ENCODE measurements at places on chromosomes 1 and 21.

GRCh38 chr1:56627019-56627635 lies 18.0 kb upstream of the PRKAA2 start:
- no peak for DNase-seq

- no peak for DNase-seq
Observed at GRCh38 chr1:210321552-210321951, 7.2 kb upstream of the HHAT start.

- DNase-seq = peak; percentile 72
Observed at GRCh38 chr1:193537266-193538002, 351.0 kb upstream of the B3GALT2 start.

DNA sequence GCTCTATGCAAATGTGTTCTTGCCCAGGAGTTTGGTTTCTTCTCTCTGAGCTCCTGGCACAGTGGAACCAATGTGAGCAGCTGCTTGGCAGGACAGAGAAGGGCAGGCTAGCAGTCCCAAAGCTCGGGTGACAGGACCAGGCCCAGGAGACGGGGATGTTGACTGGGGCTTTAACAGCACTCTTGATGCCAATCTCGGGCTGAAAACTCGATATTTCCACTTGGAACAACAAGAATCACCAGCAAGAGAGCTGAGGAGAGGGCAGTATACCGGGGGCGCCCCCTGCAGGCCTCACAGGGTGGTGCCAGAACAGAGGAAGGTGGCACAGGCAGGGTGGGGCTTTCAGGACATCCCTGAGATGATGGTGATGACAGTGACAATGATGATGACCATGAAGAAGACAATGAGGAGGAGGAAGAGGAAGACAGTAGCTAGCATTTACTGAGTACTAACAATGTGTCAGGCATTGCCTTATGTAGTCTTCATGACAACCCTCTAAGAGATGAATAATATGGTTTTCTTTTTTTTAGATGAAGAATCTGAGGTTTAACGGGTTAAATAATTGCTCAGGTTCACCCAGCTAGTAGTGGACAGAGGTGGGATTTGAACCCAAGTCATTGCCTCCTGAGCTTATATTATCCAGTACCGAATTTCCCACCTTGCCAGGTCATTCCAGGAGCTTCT lies 2.7 kb upstream of the KCNJ9 start:
- peak; percentile 80 for DNase-seq

DNA sequence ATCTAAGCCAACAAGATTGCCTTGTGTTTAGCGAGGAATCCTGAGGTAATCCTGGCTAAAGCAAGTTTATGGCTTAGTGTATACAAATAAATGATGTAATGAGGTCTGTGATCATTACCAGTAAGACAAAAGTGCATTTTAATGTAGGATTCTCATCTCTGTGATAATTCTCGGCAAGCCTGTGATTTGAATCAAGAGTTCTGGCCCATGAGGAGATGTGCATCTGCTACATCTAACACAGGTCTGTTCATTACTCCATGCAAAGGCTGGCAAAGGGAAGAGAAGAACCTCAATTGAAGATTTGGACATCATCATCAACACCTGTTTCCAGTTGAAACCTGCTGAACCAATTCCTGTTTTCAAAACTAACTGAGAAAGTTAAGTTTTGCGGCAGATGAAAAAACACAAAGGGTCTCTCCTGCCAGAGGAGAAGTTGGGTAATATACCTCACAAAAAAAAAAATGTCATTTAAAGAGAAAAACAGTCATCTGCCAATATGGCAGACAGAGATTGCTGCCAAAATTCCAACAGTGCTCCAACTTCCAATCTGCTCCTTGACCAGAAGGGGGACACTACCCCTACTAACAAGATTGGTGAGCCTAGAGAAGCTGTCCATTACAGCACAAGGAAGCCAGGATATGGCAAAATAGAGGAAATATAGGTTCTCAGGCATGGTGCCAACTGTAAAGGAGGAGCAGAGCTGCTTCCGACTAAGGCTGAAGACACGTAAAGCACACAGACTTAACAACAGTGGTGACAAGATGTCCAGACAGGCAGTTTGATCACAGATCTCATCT lies 453.7 kb downstream of the TTLL7 start:
- DNase-seq = no peak

DNA sequence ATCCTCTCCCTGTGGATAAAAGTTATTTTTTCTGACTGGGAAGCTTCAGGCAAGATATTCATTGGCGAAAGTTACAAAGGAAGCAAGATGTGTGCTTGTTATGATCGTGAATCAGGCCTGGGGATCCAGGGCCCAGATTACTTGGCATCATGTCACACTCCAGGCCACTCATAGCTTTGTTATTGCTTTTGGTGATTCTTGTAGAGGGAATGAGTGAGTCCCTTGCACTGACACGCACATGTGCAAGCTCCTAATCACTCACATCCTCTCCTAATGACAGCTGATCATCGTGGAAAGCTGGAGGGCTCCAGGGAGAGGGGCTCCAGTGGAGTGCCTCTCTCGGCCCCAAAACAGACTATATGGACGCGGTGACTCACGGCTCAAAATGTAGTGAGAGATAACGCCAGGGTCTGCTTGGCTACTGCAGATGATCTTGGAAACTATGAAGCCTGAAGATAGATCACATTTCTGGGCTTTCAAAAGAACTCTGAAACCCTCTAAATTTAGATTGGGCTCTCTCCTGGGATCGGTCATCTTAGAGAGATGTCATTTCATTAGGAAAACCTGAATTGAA lies 481.1 kb upstream of the USP24 start:
- DNase-seq = no peak

DNA sequence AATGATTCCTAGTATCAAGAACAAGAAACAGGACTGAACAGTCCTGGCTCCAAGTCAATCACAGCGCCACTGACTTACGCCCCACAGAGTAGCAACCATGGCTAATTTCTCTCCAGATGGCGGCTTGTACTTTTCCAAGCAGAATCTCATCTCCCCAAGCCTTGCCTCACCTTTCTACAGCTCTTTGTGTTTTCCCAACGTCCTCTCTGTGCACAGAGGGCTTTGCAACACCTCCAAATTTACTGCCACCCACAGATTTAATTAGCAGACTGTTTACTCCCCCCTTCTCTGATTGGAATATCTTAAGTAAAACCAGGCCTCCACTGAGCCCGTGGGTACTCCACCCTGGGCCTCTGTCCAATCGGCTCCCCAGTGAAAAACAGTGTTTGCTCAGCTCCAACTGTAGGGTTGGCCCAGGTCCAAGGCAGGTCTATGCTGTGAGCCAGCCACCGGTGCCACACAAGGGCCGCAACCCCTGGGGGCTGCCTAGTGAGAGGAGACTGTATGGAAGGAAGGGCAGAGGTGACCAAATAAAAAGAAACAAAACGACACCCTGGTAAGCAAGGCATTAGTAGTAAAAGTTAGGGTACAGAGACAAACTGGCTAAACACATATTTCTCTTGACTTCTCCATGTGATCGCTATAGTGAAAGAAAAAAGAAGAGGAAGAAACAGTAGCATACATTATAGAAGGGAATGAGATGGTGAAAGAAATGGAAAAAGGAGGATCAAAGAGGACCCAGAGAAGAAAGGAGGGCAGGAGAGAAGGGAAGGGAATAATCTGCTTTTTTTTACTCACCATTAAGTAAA lies 128.4 kb upstream of the SOD1 start:
- no peak for DNase-seq

DNA sequence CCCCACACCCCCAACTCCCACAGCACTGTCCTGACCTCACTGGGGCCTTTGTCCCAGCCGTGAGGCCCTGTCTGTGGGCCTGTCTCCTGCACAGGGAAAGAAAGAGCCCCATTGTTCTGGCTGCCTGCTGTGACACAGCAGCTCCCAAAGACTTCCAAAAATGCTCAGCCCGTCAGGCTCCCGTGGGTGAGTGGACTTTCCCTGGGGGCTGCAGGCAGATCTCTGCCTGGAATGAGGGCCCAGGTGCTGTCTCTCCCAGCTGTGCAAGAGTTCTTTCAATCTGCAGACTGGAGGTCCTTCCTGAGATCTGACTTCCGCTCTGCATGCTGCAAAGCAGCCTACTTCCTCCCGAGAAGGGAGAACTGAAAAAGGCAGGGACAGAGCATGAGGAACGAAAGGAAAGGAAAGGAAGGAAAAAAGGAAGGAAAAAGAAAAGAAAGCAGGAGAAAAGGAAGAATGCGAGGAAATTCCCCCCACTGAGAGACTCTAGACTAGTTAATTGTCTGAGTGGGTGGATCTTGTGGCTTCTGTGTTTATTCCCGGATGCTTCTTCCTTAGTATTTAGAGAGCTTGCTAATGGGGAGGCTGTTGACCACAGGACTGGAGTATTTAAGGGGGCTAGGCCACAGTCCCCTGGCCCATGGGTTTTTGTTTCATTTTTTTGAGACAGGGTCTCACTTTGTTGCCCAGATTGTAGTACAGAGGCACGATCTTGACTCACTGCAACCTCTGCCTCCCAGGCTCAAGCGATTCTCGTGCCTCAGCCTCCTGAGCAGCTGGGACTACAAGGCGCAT lies 15.0 kb downstream of the NES start:
- DNase-seq = no peak

GRCh38 chr1:73930293-73930692 lies 267.7 kb downstream of the LRRIQ3 start:
- no peak for DNase-seq

- DNase-seq = no peak
Observed at GRCh38 chr21:45630876-45631275, 12.6 kb upstream of the PCBP3 start.

DNA sequence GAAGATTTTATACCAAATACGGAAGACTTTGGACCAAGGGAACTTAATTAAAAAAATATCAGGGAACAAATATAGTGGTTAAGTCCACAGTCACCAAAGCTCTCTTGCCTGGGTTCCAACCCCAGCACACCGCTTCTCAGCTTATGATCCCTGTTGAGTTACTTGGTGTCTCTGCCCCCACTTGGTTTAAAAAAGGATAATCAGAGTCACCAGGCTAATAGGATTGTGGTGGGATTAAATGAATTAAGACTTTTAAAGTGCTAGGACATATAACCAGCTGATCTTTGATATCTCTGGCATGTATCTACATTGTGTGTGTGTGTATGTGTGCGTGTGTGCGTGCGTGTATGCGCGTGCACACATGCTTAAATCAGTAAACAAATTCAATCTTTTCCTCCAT lies 474.7 kb upstream of the DAB1 start:
- DNase-seq = no peak

- peak; percentile 41 for DNase-seq
Observed at GRCh38 chr1:160374306-160375110, 7.6 kb downstream of the NHLH1 start.

GRCh38 chr1:56297208-56297607 lies 282.2 kb downstream of the PLPP3 start:
- no peak for DNase-seq

GRCh38 chr1:117754061-117754969 lies 148.5 kb downstream of the TENT5C start:
- DNase-seq = peak; percentile 72

GRCh38 chr1:88980870-88981269 lies 11.6 kb downstream of the KYAT3 start:
- no peak for DNase-seq

GRCh38 chr1:16204634-16205333 lies 7.7 kb downstream of the ARHGEF19 start:
- peak; percentile 67 for DNase-seq

DNA sequence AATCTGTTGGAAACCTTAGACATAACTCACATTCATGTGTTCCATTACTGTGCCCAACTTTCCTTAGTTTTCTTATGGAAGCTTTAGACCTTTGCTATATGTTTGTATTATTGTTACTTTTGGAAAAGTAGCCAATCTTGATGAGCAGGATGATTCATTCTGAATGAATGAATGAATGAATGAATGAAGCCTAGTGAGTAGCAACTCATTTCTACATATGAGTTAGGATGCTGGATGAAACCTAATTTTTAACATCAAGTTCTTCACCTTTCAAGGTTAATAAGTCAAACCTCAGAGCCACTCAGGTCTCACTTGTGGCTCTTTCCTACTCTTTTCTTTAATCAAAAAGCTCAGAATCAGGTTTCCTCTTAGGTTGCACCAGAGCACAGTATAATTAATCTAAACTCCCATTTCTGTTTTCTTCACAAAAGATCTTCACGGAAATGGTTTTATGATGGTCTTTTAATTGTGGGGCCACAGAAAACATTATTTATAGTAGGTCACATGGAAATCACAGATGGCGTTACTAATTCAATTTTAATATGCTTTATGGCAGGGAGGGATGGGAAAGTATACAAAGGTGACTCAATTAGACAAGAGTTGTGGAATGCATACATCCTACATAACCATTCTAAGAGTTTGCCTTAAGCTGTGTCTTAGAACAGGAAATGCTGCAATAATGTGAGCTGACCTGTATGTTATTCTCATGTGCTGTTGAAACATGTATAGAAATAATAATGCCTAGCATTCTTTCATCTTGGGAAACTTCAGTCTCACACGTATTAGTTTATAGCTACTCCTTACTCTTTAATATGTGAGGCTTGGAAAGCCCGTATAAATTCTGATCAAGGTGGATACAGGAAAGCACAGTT lies 4.5 kb upstream of the DDX59 start:
- DNase-seq = no peak

DNA sequence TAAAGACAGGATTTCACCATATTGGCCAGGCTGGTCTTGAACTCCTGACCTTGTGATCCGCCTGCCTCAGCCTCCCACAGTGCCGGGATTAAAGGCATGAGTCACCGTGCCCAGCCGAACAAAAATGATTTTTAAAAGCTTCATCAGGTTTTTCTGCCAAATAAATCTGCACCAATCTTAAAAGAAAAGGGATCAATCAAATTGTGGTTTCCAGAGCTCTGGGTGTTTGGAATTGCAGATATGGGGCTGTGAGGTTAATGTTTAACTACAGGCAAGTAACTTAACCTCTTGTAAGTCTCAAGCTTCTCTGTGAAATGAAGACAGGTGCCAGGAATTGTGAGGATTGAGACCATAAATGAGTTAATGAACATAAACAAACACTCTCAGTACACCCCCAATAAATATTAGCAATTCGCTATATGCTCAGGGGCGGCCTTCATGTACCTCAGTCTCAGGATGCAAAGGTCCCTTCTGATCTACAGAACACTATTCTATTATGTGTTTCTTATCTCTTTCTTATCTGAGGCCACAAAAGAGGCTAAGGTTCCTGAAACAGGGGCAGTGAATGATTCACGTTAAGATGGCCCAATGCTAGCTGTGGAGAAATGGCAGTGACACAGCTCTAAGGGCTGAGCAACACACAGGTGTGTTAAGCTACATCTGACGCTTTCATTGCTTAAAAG lies 7.1 kb upstream of the GNPAT start:
- no peak for DNase-seq

DNA sequence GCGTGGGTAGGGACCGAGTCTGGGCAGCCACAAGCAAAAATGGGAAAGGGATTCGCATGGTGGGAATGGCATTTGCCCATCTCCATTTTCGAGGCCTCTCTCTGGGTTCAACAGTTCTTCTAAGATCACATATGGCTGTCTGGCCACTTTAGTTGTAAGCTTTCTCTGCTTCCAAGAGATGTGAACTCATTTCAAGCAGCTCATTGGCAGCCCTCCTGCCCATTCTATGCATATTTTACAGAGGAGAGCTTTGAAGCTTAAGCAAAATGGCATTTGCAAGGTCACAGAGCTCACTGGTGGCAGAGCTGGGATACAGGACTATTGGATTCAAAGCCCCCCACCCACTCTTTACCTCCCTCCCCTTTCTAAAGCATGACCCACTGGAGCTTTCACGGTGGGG lies 93.7 kb downstream of the HHIPL2 start:
- no peak for DNase-seq

Data from activated CD8-positive, alpha-beta memory T cell treated with anti-CD3 and anti-CD28 coated beads for 24 hours (primary cell).